Spleen (tissue), 13 donors: ENCODE measurements at places on chromosomes 2 and 18. TPM values are rescaled to one million over a fixed set of nuclear protein-coding genes. Genes with fewer than 3 reads are reported as not detected.

GRCh38 chr2:125168442-125168841 lies 1143.4 kb downstream of the CNTNAP5 start:
- DNase-seq = no peak

DNA sequence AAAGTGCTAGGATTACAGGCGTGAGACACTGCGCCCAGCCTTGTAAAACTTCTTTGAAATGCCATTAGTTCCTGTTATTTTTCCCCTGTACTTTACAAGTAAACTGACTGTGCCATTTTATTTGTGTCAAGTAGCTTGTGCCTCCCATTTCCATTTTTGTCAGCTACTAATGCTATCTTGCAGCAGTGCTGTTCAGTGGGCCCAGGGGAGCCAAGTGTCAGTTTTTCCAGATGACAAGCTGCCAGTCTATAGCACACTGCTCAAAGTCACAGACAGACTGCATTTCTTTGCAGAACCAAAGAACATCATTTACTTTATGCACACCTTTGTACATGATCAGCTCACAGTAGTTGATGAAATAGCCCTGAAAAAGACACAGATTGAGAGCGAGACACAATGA lies 901.3 kb upstream of the CDH2 start:
- no peak for DNase-seq

- DNase-seq = no peak
These were observed 21.4 kb downstream of the DGKD start for GRCh38 chr2:233375490-233376314.

GRCh38 chr2:236034974-236035373 lies 133.2 kb downstream of the GBX2 start:
- DNase-seq = no peak

The CELF4 gene
- total RNA-seq = 2.8 TPM

The NPHP1 gene
- 3.2 TPM for total RNA-seq

The FBXO15 gene
- 1.3 TPM for total RNA-seq

The MOGAT1 gene
- total RNA-seq = not detected
